ENCODE measurements at places on chromosomes 5 and 9.

DNA sequence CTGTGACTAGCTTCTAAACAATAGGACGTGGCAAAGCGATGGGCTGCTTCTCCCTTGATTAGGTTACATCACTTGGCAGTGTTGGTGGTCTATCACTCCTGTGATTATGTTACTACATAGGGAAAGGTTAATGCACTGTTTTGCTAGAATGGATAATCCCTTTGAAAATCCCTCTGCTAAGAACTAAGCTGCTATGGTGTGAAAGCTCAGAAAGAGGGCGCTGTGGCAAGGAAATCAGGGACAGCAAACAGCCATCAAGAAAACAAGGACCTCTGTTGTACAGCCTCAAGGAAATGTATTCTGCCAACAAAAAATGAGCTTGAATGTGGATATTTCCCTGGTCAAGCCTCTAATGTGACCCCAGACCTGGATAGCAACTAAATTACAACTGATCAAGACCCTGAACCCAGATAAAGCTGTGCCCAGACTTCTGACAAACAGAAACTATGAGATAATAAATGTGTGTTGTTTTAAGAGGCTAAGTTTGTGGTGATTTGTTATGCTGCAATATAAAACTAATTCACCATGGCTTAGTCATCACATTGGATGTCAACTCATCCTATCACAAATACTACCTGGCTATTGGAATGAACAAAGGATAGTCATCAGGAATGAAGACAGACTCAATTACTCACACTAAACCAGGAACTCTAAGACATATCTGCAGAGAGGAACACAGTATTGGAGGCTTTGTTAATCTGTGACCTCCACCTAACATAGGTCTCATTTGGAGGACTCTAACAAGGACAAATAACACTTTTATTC lies 1215.9 kb downstream of the EFNA5 start:
- DNase-seq = peak; percentile 33

DNA sequence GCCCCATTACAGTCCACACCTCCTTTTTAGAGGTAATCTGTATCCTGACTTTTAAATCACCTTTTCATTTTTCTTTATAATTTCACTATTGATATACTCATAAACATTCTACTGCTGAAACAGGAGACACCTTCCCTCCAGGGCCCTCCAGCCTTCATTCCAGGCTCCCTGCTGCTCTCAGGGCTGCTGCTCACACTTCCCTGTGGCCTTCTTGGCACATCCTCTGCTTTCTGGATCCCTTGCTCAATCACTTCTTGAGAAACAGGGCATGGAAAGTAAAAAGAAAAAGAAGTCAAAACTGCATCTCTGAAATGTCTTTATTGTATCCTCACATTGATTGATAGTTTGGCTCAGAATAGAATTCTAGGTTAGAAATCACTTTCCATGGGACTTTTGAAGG lies 19.3 kb upstream of the WNT8A start:
- no peak for DNase-seq

DNA sequence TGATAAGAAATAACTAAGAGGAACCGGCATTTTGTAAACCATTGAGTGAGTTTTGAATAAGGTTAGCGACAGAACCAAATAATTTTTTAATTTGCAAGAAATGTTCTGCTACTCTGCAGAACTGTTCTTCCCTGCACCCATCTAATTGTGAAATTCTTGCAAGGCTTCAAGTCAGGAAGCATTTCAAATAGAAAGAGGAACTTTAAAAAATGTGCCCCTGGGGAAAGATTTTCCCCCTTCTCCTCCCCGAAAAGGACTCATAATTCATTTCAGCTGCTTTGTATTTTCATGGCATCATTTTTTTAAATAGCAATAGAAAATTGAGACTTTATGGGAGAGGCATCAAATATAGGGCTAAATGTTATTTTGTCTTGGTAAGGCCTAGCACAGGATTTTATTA lies 180.9 kb upstream of the ANKRD55 start:
- DNase-seq = no peak

- DNase-seq = no peak
Measured at GRCh38 chr9:132126680-132127236, 35.1 kb upstream of the NTNG2 start.

DNA sequence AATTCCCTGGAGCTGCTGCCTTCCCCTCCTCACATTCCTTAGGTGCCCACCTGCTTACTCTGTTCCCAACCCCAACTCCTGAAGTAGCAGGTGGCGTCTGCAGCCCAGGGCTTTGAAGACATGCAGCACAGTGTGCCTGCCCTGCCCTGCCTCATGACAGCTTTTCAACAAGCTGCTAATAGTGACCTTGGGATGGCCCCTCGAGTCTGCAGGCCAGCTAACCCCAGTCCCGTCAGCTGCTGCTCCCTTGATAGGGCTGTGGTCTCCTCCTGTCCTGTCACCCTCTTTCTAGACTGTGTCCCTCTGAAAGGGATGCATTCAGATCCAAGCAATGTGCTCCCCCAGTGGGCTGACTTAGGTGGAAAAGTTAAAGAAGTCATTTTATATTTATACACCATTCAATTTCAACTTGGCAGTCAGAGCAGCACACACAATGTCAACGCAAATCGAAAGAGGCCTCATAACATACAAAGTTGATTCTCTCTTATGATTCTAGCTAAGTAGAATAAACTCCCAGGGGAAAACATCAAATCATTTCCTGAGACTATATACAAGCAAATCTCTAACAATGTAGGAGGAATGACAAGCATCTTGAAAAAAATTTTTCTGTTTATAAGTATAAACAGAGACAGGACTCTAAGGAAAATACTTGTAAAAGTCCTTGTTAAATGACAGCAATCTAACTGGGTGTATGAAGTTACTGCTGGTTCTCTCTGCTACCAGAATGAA lies 37.9 kb downstream of the ADRB2 start:
- no peak for DNase-seq

GRCh38 chr9:131717719-131718460 lies 22.0 kb downstream of the RAPGEF1 start:
- no peak for DNase-seq

DNA sequence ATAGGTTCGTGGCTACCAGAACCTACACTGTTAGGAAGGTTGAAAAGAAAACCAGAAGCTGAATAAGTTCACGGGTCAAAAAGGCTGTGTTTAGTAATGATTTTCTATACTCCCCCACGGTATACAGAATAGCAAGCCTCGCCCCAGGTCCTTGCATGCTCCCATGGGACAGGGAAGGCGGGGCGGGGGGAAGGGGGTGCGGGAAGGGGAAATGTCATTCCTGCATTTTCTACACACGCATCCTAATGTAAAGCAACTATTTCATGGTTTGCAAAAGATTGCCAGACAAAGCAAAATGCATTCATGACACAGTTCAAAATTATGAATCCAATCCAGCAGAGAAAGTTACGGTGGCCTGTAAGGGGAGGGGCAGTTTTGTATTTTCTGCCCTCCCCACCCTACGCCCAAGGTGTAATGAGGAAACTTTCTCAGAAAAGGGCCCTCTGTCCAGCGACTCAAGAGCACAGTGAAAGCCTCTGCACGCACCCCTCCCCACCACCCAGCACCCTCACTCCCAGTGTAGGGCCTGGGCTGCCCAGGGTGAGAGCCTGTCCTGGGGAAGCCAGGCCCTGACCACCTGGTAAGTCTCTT lies 105.2 kb downstream of the ROR2 start:
- DNase-seq = no peak

- no peak for DNase-seq
Measured at GRCh38 chr5:170181902-170182301, 50.9 kb upstream of the C5orf58 start.

DNA sequence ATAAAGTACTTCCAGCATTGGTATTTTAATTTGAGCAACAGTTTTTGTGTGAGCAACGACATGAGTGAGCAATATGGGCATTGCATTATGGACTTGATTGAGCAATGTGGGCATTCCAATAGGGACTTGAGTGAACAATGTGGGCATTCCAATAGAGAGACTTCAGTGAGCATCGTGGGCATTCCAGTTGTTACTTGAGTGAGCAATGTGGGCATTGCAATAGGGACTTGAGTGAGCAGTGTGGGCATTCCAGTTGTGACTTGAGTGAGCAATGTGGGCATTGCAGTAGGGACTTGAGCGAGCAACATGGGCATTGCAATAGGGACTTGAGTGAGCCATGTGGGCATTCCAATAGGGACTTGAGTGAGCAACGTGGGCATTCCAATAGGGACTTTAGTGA lies 52.2 kb downstream of the ZCCHC7 start:
- DNase-seq = no peak

DNA sequence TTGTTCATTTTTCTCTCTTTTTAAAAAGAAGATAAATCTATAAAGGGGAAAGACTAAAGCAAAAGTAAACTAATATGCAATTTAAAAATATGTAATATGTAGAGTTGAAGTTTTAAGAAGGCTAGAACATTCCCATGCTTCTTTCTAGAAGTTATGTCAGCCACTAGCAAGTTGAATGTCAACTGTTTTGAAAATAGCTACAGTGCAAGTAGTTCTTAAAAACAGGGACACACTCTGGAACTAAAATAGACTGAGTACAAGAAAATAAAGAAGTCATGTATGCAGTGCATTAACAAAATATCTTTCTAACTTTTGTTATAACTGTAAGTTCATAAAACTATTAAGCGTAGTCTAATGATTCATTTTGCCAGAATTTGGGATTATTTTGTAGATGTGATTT lies 7.9 kb downstream of the TMEM38B start:
- DNase-seq = no peak

DNA sequence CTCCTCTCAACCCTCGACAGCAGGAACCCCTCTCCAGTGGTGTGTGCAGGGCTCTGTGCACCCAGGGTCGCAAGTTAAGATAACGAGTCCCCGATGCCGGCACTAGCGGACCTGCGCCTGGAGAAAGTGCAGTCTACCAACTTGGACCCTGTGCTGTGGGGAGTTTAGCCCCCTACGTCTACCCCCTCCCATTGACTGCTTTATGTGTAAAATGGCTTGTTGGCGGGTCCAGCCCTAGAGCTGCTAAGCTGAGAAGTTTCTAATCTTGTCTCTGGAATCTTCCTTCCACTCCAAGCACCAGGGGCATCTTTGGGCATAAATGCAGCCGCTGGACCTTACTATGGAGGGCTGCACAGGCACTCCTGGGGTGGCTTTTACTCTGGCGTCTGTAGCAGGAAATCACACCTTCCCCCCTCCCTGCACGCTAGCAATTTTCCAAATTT lies 7.1 kb upstream of the PITX1 start:
- no peak for DNase-seq

GRCh38 chr9:135823036-135823435 lies 84.3 kb downstream of the CAMSAP1 start:
- no peak for DNase-seq

DNA sequence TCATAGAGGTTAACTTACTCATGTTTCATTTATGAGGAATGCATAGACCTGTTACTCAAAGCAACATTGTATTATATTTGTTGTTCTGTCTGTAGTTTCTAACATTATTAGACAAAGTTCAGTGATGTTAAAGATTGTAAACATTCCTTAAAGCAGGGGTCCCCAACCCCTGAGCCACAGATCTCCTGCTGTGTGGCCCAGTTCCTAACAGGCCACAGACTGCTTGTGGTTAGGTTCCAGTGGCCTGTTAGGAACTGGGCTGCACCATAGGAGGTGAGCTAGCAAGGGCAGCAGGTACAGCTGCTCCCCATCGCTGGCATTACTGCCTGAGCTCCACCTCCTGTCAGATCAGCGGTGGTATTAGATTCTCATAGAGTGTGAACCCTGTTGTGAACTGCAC lies 181.1 kb downstream of the KDM4C start:
- DNase-seq = no peak

GRCh38 chr9:91241909-91242308 lies 119.8 kb downstream of the AUH start:
- no peak for DNase-seq

- DNase-seq = no peak
Measured at GRCh38 chr9:68690088-68690487, 15.0 kb upstream of the PIP5K1B start.

DNA sequence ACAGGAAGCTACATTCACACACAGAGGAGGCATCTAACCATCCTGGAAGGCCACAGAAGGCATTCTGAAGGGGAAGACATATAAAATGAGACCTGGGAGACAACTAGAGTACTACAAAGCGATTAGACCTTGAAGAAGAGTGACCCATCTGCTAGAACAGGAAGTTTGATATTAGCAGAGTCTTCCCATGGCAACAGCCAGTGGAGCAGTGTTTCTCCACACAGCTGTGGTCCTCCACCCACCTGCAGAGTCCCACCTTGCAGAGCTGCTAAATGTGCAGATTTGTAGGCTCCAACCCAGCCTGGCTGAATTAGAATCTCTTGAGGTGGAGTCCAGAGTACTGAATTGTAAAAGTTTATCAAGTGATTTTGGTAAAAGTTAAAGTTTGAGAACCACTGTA lies 267.0 kb downstream of the CETN3 start:
- no peak for DNase-seq

DNA sequence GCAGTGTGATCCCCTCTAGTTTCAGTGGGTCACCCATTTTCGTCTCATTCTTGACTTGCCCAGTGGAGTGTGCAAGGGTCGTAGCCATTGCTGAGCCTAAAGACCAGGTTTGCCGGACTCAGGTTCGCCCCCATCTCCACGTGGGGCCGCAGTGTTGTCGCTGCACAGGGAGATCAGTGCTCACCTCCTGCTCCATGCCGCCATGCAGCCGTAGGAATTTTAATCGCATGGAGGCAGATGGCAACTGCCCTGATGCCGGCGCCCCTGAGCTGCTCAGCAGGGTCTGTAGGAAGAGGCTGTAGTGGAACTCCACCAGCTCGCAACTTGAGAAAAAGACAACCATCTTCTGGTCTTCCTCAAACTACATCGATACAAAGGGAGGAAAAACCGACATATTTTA lies 24.1 kb downstream of the DDX31 start:
- DNase-seq = no peak

DNA sequence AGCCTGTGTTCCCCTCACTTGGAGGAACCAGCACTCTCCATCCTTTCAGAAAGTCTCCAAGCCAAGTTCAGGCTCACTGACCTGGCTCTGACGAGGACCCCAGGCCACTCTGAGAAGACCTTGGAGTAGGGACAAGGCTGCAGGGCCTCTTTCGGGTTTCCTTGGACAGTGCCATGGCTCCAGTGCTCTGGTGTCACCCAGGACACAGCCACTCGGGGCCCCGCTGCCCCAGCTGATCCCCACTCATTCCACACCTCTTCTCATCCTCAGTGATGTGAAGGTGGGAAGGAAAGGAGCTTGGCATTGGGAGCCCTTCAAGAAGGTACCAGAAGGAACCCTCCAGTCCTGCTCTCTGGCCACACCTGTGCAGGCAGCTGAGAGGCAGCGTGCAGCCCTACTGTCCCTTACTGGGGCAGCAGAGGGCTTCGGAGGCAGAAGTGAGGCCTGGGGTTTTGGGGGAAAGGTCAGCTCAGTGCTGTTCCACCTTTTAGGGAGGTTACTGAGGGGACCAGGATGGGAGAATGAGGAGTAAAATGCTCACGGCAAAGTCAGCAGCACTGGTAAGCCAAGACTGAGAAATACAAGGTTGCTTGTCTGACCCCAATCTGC lies 4.7 kb upstream of the NUP214 start:
- no peak for DNase-seq

GRCh38 chr5:73435759-73436534 lies 12.6 kb downstream of the FOXD1 start:
- DNase-seq = no peak

DNA sequence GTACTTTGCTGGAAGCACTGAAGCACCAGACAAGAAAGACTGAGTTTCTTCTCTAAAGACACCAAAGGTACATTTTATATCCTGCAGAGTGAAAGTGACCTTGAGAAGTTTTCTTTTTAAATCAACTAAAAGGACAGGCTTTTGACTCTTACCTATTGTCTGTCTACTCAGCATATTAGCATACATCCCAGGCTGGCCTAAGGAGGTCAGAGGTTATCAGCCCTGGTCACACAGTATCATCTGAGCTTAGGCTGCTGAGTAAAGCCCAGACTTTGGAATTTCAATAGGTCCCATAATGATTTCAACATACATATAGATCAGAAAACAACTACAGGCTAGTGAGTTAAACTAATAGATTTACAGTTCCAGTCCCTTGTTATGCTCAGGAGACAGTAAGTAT lies 10.1 kb upstream of the CDH9 start:
- no peak for DNase-seq
